ENCODE measurements at places on chromosomes 3 and 15.

DNA sequence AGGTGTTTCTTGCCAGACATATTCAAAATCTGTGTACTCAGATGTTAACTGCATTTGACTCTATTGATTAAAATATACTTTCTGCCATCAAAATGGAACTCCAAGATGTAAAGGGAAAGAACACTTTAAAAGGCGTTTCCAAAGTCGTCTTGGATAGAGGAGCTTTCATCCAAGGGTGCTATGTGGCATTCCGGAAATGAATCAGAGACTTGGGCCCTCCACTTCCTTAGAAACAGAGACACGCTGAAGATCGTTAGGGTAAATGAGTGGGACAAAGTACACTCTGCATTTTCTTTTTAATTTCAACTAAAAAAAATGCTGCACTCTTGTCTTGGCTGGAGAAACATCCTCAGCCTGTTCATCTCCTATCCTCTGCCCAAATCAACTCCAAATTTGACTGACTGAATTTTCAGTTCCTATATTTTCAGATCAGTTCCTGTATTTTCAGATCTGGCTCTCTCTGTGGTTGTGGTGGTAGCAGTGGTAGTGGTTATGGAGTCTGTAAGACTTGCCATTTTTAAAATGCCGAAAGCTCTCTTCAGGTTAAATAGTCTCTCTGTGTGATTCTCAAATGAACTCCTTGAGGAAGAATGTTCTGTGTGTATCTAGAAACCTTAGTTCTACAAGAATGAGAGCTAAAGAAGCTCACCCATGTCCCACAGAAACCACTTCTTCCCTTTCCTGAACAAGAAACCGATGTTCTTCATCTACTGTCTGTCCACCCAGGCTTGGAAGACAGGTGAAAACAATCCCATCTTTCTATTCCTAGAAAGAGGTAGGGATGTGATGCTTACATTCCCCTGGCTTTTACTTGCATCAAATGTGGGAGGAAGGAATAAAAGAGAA lies 156.8 kb upstream of the ICE2 start:
- no peak for DNase-seq

DNA sequence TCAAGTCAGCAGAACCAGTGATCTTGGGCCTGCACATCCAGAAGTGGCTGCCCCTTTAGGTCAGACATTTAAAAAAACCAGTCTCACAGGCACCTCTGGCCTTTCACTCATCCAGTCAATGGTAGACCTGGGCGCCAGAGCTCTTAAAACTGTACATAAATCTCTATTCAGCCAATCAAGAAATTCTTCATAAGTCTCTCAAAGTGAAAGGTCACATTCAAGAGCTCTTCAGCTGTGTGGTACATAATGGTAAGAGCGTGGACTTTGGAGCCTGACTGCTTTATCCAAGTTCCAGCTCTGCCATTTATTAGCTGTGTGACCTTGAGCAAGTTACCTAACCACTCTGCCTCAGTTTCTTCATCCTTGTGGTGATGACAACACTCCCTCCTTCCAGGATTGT lies 22.3 kb upstream of the MORF4L1 start:
- DNase-seq, result no peak

- DNase-seq, result no peak
These were observed 286.2 kb upstream of the UBE2E1 start for GRCh38 chr3:23519314-23520208.

- DNase-seq, result no peak
These were observed 3.2 kb upstream of the SLC4A7 start for GRCh38 chr3:27487383-27487782.

All from stimulated activated CD8-positive, alpha-beta memory T cell treated with anti-CD3 and anti-CD28 coated beads, Interleukin-4, amount 100 ng/mL, for 1 hour (primary cell).